Caco-2 (cell line): ENCODE measurements at places on chromosomes 3 and 15.

GRCh38 chr3:72555714-72556113, 292.5 kb downstream of the SHQ1 start:
- no peak overlapping the region for H3K4me3 ChIP-seq
- H3K36me3 ChIP-seq = no peaks in the 10 kb centered on the region
- H3K4me1 ChIP-seq = no peaks in the 10 kb centered on the region

DNA sequence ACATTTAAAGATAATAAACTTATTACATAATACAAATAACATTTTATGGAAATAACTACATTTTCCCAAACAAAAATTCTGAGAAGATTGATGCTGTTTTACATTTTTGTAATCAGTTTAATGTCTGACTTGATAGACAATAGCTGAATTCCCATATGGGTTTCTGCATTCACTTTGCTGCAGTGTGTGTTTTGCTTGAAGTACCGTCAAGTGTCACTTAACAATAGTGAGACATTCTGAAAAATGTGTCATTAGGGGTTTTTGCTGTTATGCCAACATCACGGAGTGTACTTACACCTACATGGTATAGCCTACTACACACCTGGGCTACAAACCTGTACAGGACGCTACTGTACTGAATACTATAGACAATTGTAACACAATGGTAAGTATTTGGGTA, 57.5 kb downstream of the USF3 start:
- no peak overlapping the region for H3K4me3 ChIP-seq
- H3K36me3 ChIP-seq = no peaks in the 10 kb centered on the region
- no peaks in the 10 kb centered on the region for H3K27me3 ChIP-seq
- DNase-seq = no peak
- no peak overlapping the region for H3K27ac ChIP-seq

DNA sequence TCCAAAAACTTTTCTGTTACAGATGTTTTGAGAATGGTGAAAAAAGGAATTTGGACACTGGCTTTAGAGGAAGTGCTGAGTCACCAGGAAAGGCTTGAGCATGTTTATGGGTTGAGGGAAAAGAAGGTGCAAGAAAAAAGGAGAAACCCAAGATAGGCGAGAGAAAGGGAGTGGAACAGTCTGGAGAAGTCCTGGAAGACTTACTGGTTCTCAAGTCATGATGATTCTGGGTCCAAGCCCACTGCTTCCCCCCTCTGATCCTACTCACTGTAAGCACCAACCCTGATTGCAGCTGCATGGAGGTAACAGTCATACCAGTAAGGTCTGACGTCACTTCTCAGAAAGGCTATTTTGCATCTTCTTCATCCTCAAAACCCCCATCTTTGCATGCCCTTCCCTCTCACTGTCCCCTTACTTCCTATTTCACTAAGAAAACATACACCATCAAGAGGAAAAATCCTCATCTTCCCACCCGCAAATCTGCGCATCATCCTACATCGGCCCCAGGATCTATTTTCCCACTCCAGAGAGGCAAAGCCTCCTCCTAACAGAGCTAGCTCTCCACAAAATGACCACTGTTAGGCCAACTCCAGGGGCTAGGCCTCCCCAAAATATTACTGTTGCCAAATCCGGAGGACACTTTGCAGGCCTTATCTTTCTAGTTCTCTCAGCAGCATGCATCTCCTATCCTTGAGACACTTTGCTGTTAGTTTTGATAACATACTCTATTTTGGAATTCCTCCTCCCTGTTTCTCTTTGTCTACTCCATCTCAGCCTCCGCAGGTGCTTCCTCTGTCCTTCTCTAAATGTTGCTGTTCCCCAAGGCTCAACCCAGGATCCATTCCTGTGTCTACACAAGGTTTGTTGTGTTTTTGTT, 3.2 kb upstream of the ATP13A3 start:
- no peak for DNase-seq
- H3K36me3 ChIP-seq = no peaks in the 10 kb centered on the region; the same call in 1 of the 2 replicates
- peaks cover 43% of the 10 kb centered on the region for H3K4me1 ChIP-seq
- H3K27ac ChIP-seq = no peak overlapping the region

DNA sequence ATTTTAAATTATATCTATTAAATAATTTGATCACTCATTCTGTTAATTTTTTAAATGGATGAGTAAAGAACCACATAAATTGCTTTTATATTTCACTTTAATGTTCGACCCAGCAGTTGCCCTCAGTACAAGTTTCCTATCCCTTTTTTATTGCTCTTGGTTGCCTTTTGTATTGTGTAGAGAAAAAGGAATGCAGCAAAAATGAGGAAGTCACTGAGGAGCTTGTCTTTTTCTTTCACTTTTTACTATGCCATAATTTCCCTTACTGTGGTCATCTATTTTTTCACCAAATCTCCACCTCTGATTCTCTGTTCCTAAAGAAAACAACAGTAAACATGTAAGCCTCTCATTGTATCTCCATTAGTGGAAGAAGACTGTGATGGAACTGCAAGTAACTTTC, 122.7 kb downstream of the B3GALNT1 start:
- H3K27ac ChIP-seq = no peak overlapping the region
- H3K4me1 ChIP-seq = no peaks in the 10 kb centered on the region
- H3K4me3 ChIP-seq = no peak overlapping the region
- DNase-seq = no peak
- H3K27me3 ChIP-seq = no peaks in the 10 kb centered on the region
- H3K36me3 ChIP-seq = no peaks in the 10 kb centered on the region

DNA sequence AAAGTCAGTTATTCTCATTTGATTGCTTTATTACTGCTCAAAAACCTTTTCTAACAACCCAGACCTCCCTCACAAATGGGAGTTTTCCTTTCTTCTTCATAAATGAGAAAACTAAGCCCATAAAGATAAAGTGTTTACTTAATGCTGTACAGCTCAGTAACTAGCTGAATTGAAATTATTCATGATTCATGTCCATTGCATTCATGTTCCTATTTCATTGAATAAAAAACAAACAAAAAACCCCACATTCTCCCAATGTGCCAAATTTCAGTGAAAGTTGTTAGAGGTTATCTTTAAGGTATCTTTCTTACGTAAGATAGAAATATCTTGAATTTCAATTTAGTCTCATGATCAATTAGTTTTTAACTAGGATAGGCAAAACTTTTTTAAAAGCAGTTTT, 2.8 kb downstream of the PLSCR2 start:
- no peak for DNase-seq
- no peaks in the 10 kb centered on the region for H3K36me3 ChIP-seq
- H3K4me3 ChIP-seq = no peak overlapping the region
- H3K4me1 ChIP-seq = no peaks in the 10 kb centered on the region

GRCh38 chr15:46366360-46367007, 731.7 kb downstream of the SQOR start:
- H3K27me3 ChIP-seq = no peaks in the 10 kb centered on the region
- H3K36me3 ChIP-seq = no peaks in the 10 kb centered on the region
- no peak overlapping the region for H3K27ac ChIP-seq
- no peak overlapping the region for H3K4me3 ChIP-seq

- H3K4me3 ChIP-seq = no peak overlapping the region
- no peak overlapping the region for H3K27ac ChIP-seq
- no peaks in the 10 kb centered on the region for H3K4me1 ChIP-seq
- no peaks in the 10 kb centered on the region for H3K27me3 ChIP-seq
- no peak for DNase-seq
Measured at GRCh38 chr3:29353807-29354206, 72.9 kb downstream of the RBMS3 start.

- no peak overlapping the region for H3K4me3 ChIP-seq
- no peak overlapping the region for H3K27ac ChIP-seq
- no peaks in the 10 kb centered on the region for H3K4me1 ChIP-seq
- no peak for DNase-seq
Measured at GRCh38 chr3:28859897-28860296, 421.0 kb upstream of the RBMS3 start.
